Endothelial cell of umbilical vein (primary cell): ENCODE measurements at places on chromosomes 5 and 9.

GRCh38 chr5:36158144-36158543, 6.2 kb downstream of the SKP2 start:
- DNase-seq = peak; percentile 44

GRCh38 chr5:141686648-141687416, 4.8 kb upstream of the ARAP3 start:
- DNase-seq = peak; percentile 21

DNA sequence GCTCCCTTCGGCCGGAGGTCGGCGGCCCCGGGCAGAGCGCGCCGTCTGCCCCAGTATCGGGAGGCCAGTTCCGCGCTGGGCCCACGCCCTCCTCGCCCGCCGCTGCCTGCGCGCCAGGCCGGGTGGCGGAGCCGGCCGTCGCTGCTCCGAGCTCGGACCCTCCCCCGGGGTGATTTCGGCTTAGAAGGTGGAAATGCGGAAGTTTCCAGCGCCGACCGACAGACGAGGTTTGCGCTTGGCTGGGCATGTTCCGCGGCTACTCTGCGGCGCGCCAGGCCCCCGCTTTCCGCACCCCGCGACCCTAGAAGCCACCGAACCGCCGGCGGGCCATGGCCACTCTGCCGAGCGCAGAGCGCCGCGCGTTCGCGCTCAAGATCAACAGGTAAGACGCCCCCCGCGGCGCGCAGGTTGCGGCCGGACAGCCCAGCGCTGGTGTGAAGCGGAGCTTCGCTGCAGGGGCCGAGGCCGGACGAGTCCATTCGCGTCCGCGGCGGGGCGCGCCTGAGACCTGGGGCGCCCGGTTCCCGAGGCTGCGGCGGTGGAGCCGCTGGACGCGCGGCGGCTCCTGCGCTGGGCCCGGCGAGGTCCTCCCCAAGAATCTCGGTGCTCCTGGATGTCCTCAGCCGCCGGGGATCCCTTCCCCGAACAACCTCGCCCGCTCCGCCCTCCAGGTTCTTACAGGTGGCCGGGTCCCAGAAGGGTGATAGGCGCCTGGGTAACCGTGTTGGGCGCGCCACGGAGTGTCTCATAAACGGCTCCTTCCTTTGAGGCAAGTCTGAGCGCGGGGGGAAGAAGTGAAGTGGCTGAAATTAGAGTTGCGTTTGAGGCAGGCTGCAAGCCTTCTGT, at the start of gene DOCK8:
Gene DOCK8, plus strand, starts transcription at position 218 of the 846 bp plus-strand sequence. Its CDS starts 112 bp downstream, at position 330.
- DNase-seq = peak; percentile 24

- no peak for DNase-seq
Observed at GRCh38 chr5:40601198-40601868, 78.4 kb upstream of the PTGER4 start.

- peak; percentile 87 for DNase-seq
Observed at GRCh38 chr9:107755246-107755645, 265.7 kb upstream of the KLF4 start.

GRCh38 chr9:121478816-121479676, 20.6 kb downstream of the GGTA1 start:
- peak; percentile 59 for DNase-seq

DNA sequence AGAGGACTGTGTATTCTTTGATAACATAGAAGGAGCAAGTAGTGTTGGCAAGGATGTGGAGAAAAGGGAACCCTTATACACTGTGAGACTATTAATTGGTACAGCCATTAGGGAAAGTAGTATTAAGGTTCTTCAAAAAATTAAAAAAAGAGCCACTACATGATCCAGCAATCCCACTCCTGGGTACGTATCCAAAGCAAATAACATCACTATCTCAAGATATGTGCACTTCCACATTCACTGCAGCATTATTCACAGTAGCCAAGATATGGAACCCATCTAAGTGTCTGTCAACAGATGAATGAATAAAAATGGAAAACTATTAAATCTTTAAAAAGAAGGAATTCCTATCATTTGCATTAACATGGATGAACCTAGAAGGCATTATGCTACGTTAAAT, 693.2 kb upstream of the RIOK2 start:
- no peak for DNase-seq

DNA sequence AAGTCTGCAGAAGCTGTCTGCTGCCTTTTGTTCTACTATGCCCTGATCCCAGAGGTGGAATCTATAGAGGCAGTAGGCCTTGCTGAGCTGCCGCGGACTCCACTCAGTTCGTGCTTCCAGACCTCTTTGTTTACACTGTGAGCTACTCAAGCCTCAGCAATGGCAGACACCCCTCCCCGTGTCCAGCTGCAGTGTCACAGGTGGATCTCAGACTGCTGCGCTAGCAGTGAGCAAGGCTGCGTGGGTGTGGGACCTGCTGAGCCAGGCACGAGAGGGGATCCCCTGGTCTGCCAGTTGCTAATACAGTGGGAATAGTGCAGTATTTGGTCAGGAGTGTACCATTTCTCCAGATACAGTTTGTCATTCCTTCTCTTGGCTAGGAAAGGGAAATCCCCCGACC, 99.6 kb downstream of the SLCO4C1 start:
- DNase-seq = no peak

- no peak for DNase-seq
Observed at GRCh38 chr9:37551468-37551867, 24.7 kb downstream of the FBXO10 start.

DNA sequence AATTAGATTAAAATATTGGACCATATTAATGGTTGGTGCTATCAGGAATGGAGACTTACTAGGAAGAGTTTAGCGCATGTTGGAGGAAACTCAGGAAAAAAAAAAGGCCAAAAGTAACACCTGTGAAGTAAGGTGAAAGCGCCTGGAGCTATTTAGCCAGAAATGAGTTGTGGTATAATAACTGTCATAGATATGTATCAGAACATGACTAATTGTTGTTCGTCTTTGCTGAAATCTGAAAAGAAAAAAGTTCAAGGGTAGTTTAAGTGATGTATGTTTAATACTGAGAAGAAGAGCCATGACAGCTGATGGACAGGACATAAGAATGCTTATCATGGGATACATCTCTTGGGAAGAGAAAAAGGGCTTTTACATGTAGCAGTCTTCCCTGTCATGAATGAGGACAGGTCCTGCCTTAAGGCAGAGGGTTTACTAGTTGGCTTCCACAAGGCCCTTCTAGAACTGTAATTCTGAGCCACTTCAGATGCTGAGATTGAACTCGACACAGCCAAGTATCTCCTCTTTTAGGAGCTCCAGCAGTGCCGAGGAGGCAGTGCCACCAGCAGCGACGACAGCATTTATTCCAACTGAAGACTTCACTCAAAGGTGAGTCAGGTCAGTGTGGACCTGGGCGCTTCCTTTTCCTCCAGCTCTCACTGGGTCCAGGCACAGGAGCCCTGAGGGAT, 940 bp upstream of the CAMK4 start:
- DNase-seq = peak; percentile 4

GRCh38 chr9:70218767-70219166, 40.0 kb upstream of the SMC5 start:
- no peak for DNase-seq

GRCh38 chr5:57249265-57249874, 75.5 kb downstream of the GPBP1 start:
- no peak for DNase-seq

DNA sequence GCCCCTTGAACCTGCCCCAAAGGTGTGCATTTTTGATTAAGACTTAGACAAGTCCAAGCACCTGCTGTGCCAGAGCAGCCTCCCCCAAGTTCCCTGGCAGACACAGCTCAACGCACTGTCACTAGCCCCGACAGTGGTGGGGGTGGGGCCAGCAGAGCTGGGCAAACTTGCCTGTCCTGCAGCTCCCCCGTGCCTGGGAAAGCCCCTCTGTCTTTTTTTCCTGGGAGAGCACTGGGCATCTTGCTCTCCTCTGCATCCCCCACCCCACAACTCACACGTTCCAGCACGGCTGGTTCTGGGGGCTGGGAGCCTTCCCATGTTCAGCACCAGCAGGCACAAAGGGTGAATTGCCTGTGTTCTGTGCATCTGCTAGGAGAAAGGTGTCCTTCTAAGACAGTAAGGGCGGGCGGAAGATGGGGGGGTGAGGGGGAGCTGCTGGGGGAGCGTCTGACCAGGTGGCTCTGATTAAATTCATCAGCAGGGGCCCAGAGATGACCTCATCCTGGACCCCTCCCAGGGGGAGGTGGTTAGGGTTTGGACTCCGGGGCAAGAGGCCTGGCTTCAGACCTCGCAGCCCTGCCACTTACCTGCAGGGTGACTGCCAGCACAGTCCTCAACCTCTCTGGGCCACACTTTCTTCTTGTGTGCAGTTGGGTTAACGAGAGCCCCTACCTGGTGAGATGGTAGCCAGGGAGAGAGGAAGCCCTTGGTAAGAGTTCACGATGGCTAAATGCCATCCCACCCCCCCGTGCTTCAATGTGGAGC, 23.5 kb downstream of the HMCN2 start:
- no peak for DNase-seq

- peak; percentile 80 for DNase-seq
Observed at GRCh38 chr5:52139888-52140615, 647.7 kb upstream of the ITGA1 start.

GRCh38 chr5:132485641-132486317, 4.8 kb downstream of the IRF1 start:
- no peak for DNase-seq

DNA sequence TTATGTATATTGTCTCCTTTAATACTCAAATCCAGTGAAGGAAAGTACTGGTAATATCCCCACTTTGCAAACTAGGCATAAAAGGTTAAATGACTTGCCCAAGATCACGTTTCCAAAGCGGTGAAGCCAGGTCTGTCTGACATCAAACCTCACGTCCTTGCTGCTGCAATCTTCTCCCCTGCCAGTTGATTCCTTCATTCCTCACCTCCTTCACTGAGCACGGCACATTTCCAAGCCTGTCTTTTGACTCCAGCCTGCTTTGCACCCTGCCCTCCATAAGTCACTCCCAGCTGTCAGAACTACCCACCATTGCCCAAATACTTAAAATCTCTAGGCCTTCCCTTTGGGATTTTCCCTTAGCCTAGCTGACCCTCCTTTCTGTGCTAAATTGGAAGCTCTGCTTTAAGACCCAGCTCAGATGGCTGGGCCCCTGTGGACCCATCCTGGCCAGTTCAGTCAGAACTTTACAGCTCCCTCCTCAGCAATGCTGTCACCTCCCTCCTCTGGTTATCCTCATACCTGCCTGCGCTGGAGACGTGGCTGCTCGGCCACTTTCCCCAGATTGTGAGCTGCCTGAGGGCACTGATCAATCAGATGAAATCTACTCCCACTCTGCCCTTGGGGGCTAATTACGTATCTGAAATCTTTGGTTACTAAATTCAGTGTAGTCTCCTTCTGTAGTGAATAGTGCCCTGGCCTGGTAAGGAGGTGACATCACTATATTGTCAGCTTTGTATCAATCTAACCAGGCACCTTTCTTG, 51.2 kb downstream of the SLC36A1 start:
- DNase-seq = no peak

GRCh38 chr9:70165006-70165602, 93.7 kb upstream of the SMC5 start:
- DNase-seq = no peak

- no peak for DNase-seq
Observed at GRCh38 chr5:157275403-157275802, 9.5 kb downstream of the CYFIP2 start.
